Activated CD4-positive, CD25-positive, alpha-beta regulatory T cell treated with anti-CD3 and anti-CD28 coated beads, Interleukin-2, amount 50 U/mL, for 24 hours (primary cell): ENCODE measurements at places on chromosomes 16 and 17.

DNA sequence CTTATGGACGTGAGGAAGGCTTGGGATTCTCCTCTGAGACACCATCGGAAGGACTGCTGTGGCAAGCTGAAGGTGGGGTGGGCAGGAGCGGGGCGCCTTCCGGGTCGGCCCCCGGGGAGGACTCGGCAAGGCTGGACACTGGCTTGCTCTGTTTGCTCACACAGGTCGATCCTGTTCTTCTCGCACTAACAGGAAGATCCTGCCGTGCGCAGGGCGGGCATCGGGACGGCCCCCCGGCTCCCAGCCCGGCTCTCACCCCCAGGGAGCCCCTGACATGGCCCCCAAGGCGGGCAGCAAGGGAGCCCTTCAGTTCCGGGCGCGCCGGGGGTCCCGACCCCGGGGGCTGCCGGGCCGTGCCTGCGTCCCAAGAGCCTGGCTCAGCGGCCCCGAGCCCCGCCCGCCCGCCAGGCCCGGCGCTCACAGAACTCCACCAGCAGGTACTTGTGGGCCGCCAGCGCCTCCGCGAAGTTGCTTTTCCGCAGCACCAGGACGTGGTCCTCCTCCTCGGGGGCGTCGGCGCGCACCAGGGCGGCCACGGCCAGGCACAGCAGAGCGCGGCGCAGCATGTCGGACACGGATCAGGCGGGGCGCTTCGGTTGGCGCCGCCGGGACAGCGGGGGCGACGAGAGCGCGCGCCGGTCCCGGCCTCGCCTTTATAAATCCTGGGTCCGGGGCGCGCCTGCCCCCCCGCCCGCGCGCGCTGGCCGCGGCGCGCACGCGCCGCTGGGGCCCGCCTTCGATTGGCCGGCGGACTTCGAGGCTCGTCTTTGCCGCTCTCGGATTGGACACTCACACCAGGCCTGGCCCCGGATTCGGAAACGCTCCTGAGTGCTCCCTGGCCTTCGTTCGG lies at the start of gene P4HB:
P4HB (minus strand) TSS at position 630 of the 850 bp plus-strand sequence; CDS start at position 566, 64 bp downstream.
- ATAC-seq = no peak

DNA sequence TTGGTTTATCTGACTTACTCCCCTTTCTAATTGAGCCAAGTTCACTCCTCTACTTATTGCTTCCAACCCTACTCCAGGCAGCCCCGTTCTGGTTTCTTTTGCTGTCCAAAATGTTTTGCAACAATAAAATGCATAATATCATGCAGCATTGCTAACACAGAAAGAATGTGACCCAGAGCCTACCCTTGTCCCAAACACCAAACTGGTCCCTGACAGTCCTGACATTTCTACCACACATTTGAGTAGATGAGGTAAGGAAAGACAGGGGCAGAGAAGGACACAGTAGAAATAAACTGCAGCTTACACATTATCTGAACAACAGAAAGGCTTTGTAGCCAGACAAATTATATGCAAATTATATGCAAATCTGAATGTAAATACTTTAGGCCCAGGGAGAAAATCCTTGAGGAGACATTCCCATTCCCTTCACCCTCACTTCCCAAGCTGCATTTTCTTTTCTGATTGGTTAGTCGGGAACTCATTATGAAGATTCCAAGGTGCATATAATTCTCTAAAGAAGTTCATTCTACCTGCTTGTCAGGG lies 31.6 kb downstream of the SOX9 start:
- ATAC-seq = no peak

DNA sequence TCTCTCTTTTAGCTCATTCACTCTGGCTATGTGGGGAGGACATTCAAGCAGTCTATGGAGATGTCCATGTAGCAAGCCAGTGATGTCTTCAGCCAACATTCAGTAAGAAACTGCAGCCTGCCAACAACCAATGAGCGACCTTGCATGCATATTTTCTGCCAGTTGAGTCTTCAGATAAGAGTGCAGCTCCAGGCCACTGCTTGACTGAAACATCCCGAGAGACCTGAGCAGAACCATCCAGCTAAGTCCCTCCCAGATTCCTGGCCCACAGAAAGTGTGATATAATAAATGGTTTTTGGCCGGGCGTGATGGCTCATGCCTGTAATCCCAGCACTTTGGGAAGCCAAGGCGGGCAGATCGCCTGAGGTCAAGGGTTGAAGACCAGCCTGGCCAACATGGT lies 10.5 kb upstream of the C17orf58 start:
- no peak for ATAC-seq

DNA sequence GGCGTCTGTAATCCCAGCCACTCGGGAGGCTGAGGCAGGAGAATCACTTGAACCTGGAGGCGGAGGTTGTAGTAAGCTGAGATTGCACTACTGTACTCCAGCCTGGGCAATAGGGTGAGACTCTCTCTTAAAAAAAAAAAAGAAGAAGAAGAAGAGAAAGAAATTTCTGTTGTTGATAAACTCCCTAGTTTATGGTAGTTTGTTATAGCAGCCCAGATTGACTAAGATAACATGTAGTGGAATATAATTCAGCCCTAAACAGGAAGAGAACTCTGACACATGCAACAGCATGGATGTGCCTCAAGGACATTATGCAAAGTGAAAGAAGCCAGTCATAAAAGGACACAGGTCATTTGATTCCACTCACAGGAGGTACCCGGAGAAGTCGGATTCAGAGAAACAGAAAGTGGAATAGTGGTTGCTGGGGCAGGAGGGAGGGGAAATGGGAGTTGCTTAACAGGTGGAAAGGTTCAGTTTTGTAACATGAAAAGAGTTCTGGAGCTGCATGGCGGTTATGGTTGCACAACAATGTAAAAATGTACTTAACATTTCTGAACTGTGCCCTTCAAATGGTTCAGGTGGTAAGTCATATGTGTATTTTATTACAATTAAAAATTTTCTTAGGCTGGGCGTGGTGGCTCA lies 26.0 kb upstream of the PRM1 start:
- no peak for ATAC-seq

GRCh38 chr16:67027046-67027445 lies 1.9 kb upstream of the CBFB start:
- ATAC-seq = no peak

DNA sequence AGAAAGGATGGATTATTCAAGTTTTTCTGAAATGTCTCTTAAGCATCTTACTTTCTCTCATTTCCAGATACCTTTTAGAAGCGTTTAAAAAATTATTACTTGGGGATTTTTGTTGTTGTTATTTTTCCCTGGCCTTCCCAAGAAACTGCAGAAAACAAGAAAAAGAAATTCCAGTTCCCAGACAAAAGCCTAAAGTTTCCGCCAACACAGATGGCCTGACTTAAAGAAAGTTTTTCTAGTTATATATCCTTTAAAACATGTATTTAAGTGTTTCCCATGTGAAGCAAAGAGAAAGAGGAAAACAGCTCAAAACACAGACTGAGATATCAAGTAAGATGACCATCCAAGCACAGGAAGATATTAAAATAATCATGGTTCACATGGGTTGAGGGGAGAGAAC lies 401.7 kb upstream of the MAF start:
- ATAC-seq = no peak

DNA sequence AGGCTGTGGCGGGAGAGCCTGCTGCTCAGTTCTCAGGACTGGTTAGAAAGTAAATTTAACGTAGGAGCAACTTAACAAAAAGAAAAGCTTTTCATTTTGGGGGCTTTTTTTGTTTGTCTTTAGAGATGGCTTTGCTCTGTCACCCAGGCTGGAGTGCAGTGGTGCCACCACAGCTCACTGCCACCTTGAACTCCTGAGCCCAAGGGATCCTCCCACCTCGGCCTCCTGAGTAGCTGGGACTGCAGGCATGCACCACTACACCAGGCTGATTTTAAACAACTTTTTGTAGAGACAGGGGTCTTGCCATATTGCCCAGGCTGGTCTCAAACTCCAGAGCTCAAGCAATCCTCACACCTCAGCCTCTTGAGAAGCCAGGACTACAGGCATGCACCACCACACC lies 205.0 kb downstream of the RPTOR start:
- no peak for ATAC-seq
